T-helper 9 cell (primary cell): ENCODE measurements at places on chromosomes 1 and 21.

GRCh38 chr21:32087447-32087846 lies 191.4 kb downstream of the MIS18A start:
- DNase-seq = no peak

DNA sequence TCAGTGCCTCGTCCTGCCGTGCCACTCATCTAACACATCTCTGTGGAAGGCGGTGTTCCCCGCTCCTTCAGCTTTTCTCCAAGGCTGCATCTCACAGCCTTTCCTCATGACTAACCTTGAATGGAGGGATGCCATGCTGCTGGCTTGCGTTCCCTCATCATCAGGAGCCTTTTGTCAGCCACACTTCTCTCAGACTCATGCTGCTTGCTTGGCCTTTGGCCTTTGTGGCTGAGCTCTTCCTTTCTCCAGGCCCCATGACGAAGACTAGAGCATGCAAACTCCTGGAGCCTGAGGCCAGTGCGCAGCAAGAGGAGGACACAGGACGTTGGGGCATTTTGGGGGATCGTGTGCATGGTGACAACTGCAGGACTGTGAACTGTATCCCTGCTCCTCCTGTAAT lies 70.8 kb downstream of the SYT2 start:
- DNase-seq = no peak

DNA sequence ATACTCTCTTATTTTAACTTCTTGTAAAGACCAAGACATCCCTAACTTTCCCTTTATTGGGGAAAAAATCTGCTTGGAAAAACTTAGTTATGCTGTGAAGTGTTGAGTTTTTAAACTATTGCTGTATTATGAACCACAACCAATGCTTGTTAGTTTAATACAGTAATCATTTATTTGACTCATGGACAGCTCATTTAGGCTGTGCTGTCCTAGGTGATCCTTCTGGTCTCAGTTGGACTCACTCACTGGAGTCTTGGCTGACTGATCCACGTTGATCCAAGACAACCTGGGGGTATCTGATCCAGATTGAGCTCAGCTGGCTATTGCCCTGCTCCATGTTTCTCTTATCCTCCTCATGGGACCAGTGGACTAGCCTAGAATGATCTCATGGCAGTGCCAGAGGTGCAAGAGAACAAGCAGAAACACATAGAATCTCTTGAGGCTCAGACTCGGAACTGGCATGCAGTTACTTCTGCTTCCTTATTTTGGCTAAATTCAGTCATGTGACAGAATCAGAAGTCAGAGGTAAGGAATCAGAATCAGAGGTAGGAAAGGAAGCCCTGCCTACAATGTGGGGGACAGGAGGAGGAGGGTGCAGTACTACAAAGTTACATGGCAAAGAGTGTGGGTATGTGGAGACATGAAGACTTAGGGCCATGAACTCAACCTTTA lies 156.5 kb downstream of the FGGY start:
- DNase-seq = no peak

DNA sequence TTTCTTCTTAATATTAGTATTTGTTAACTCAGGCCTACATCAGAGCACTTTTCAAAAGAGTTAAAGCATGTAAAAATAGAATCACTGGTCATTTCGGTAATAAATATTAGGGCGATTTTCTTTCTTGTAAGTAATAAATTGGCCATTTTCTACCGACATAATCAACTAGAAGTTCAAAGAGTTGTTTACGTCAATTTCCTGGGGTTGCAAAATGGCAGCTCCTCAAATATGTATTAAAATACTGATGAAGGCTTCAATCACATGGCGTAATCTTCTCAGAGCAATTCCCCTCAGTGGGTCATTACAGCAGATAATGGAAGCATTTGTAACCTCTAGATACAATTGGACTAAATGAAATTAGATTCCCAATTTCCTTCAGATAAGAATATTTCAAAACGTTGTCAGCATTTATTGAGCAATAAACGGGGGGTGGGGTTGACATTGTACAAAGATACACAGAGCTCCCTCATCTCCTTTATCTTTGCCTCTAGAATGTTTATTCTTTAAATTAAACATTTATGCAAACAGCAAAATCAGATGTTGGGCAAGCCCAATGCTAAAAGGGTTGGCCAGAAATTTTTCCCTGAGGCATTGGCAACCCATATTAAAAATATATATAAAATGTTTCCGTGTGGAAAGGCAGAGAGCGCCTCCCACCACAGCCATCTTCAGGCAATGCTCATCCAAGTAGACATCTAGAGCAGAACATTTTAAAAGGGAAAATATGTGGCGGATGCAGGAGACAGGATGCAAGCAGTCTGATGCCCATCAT lies 240.6 kb downstream of the NCAM2 start:
- DNase-seq = no peak

GRCh38 chr21:34946916-34947534 lies 102.1 kb downstream of the RUNX1 start:
- no peak for DNase-seq

GRCh38 chr1:172177849-172178248 lies 242.6 kb upstream of the C1orf105 start:
- DNase-seq = no peak

GRCh38 chr21:38474796-38475195 lies 23.5 kb downstream of the ERG start:
- no peak for DNase-seq

- no peak for DNase-seq
These were observed 239.6 kb upstream of the C1orf174 start for GRCh38 chr1:4139646-4140045.
